Kidney epithelial cell (primary cell): ENCODE measurements at places on chromosomes 3 and 15. TPM values are rescaled to one million over a fixed set of nuclear protein-coding genes. Genes with fewer than 3 reads are reported as not detected.

DNA sequence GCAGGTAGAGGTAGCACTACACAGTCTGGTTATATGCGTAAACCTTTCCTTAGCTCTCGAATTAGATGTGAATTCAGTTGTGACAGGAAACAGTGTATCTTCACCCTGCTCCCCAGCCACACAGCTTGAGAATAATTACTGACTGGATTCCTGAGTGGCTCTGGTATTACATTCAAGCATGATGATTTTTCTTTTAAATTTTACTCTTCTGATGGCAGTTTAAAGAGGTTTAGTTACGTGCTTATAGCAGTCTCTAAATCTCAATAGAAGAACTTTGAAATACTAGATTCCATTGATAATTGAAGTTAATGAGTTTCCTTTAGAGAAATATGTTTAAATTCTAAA lies 98.8 kb downstream of the FNDC3B start:
- no peak for DNase-seq

Gene NPAP1
- not detected in 2 replicates for total RNA-seq

Gene TARS3
- 10.4 and 10.5 TPM in 2 replicates for total RNA-seq

DNA sequence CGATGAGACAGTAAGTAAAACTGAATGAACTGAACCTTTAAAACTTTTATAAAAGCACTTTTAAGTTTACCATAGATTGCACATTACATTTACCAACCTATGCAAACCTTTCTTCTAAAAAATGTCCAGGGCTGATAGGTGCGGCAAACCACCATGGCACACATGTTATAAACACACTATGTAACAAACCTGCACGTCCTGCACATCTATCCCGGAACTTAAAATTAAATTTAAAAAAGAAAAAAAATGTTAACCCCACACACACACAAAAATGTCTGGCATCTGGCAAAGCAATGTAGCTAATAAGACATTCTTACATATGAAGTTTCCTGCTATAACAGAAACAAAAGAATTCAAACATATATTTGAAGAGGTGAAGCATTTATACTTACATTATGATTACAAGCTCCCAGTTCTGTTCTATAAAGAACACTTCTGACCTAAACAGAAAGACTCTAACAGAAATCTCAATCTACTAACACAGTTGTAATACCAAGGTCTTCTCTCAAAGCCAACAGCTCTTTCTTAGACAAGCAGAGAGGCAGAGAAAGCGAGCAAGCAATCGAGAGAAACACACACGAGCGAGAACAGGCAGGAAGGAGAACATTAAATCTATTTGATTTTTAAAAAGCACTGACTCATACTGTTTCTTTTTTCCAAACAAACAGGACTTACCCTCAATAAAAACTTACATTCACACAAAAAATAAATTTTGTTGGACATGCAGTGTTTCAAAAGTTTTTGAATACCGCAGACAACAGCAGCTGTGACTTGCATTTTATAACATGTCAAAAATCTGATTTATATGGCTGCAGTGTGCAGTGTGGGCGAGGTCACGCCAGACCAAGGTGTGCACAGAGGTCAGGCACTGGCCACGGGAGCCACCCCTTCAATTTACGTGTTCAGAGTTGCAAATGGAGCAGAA lies at the start of gene NRG4:
Gene NRG4 (minus strand): TSS at position 798 of the 925 bp plus-strand sequence. CDS start 1,194 bp downstream, outside the sequence.
- DNase-seq, result no peak

Gene TUSC7
- not detected in 2 replicates for total RNA-seq

DNA sequence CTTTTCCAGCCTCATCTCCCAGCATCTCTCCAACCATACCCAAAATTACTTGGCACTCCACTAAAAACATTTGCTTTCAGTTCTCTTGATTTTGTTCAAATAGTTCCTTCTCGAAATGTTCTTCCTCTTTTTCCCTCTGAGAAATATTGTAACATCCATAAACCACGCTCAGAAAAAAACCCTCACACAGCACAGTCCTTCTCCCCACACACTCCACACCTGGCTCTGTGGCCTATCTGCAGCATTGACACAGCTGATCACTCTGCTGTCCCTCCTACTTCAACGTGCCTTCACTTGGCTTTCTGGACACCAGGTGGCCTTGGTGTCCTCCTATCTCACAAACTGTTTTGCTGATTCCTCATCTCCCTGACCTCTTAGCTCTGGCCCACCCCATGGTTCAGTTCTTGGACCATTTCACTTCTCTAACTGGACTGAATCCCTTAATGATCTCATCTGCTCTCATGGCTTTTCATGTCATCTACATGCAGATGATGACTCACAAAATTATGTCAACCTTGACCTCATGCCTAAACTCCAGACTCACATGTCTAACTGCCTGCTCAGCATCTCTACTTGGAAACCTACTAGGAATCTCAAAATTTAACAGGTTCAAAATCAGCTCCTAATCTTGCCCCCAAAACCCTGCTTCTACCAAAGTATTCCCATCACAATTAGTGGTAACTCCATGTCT lies 93.3 kb downstream of the TRIM42 start:
- no peak for DNase-seq

Gene SLC28A2
- total RNA-seq, result not detected in 2 replicates

Gene FAM98B
- total RNA-seq, result 9.1 and 9.7 TPM in 2 replicates

Gene STARD5
- 1.1 and 1.2 TPM in 2 replicates for total RNA-seq

GRCh38 chr3:184598574-184598927 lies 37.0 kb downstream of the EPHB3 start:
- no peak for DNase-seq

DNA sequence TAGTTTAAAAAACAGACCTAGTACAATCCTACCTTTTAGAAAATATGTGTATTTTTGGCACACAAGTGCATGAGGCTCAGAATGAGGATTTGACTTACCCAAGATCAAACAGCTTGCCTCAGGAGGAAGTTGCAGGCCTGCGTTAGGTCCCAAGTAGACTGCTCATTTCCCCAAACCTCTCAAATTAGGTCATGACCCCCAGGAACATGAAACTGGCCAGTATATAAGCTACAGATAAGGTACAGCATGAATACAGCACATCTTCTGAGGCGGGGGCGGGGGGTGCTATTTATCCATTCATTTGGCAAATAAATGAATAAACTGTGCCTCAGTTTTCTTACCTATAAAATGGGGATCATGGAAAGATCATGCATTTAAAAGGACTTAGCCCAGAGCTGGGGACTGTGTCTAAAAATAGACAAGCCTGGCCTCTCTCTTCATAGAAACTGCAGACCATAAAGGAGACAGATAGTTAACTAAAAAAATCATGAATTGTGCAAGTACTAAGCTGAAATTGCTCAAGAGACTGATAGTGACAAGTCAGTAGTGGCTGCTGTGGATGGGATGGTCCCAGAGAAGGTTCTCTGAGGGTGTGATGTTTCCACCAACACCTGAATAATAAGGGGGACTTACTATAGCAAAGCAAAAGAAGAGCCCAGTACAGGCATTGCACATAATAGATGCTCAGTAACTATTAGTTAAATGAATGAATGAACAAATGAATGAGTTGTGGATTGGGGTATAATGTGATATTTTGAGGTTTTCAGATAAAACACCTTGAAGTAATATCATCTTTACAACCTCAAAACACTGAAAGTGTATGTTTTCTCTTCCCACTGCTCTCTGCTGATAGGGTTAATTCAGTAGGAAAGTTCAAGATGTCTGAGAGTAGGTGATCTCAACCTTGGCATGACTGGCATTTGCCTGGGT lies 258.5 kb upstream of the PROK2 start:
- DNase-seq, result no peak

Gene FILIP1L
- total RNA-seq, result 14.9 and 15.6 TPM in 2 replicates

GRCh38 chr3:128432301-128432970 lies 34.3 kb downstream of the DNAJB8 start:
- DNase-seq, result no peak

- no peak for DNase-seq
These were observed 38.6 kb downstream of the RFTN1 start for GRCh38 chr3:16474920-16475319.

Gene SLC9A9
- 0.41 and 3.0 TPM in 2 replicates for total RNA-seq

- no peak for DNase-seq
These were observed 137.6 kb downstream of the FBLN2 start for GRCh38 chr3:13686367-13687160.

DNA sequence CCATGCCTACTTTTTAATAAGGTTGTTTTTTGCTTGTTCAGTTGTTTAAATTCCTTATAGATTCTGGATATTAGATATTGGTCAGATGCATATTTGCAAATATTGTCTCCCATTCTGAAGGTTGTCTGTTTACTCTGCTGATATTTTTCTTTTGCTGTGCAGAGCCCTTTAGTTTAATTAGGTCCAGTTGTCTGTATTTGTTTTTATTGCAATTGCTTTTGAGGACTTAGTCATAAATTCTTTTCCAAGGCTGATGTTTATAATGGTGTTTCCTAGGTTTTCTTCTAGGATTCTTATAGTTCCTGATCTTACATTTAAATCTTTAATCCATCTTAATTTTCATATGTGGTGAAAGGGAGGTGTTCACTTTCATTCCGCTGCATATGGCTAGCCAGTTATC lies 77.4 kb downstream of the PTPRG start:
- no peak for DNase-seq
